NCI-H774 (cell line): ENCODE measurements at places on chromosomes 5 and 9.
A peak's percentile ranks its signal among the peaks of the same experiment; 100 is the strongest.

DNA sequence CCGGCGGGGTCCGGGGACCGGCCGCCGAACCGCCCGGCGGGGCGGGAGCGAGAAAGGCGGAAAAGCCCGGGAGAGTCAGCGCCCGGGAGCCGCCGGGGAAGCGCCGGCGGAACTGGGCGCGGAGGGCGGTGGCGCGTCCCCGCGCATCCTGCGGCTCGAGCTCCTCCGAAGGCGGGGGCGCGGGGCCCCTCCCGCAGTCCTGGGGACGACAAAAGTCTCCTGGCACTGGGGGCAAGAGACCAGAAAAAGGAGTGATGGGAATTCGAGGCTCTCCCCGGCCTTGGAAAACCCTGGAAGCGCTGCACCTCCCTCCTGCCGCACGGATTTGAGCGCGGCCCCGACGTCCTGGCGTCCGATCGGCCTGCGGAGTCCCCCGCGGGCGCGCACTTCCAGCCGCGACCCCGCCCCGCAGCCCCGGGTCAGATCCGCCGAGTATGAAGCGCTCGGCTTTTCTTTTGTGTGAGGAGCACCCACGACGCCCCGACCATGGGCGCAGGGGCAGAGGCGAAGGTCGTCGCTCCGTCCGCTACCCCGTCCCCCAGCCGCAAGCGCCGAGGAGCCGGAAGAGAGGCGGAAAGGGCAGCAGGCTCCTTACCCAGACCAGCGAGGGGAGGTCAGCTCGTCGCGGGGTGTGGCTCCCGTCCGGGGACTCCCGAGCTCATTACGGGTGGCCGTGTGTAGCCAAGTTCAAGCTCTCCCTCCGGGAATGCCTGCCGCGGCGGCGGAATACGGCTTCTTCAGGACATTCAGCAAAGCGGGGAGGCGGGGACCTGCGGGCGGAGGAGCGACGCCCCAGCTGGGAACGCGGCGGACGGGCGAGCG, at the start of gene EPB41L4A:
EPB41L4A (minus strand) TSS at position 114 of the 822 bp plus-strand sequence. CDS start 238 bp downstream, outside the sequence.
- DNase-seq: peak; percentile 41

DNA sequence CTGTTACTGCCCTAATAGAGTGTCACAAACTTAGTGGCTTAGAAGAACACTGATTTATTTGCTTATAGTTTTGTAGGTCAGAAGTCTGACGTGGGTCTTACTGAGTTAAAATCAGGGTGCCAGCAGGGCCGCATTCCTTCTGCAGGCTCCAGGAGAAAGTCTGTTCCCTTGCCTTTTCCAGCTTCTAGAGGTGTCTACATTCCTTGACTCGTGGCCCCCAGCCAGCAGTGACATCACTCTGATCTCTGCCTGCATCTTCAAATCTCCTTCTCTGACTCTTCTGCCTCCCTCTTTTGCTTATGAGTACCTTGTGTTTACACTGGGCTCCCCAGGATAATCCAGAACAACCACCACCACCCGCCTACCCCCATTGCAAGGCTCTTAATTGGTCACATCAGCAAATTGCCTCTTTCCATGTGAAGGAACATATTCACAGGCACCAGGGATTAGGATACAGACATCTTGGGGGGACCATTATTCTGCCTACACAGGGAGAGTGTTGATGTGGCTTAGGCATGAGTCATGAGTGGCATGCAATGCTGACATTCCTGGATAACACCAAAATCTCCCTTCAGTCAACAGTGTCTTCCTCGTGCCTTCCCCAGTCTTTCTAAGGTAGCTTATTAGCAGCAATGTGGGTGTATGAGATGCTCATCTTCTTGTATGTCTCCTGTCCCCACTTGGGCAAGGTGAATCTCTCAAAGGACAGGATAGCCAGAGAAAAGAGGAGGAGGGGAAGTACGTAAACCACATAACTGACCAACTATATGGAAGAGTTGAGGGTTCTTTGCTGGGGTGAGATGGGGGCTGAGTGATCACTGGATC, 24.4 kb downstream of the CYFIP2 start:
- no peak for DNase-seq

DNA sequence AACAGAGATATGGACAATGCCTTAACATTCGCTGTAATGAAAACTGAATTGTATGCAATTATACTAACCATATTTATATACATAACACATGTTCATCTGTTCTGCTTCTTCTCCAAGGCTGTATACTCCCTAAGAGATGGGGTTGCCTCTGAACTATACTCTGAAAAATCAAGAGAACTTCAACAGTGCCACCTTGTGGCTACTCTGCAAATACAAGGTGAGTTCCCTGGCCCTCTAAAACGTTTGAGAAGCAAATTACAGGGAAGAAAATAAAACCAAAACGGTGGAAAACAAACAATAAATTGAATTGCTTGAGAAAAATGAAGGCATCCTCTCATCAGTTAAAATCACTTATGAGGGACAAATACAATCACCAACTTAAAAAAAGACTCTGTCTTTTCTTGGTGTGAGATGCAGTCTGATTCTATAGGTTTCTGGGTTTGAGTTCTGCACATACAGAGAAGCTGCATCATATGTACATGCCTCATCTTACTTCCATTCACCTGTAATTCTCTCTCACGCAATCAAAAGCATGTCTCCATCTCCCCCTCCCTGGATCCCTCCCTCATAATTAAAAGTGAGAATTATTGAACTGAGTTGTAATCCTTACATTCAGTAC, 98.6 kb downstream of the FBXW11 start:
- peak; percentile 58 for DNase-seq

- DNase-seq: no peak
Observed at GRCh38 chr9:120353506-120353905, 226.5 kb downstream of the CDK5RAP2 start.

DNA sequence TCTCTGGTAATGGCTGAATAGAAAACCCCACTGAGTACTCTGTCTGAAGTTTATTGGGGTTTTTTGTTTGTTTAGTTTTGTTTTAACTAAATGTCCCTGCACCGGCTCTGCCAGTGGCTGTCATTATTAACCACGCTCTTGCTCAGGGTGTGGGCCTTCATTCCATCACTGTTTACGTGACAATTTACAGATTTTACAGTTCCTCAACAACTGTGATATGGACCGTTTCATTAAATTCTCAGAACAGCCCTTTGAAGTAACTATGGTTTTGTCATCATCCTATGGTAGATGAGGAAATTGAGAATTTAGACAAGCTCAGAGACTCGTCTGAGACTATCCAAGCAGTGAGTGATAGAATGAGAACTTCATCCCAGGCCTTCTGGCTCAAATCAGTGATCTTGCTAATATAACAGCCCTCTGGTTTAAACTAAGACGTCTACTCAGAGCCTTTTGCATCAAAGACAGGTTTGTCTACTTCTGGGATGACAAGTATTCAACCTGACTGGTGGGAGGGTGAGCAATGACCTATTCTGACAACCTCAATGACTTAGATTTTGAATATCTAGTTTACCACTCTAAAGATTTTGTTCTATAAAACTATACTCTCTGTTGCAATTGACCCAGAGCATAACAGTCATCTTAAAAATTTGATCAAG, 77.3 kb upstream of the MAP3K1 start:
- no peak for DNase-seq

GRCh38 chr5:17819783-17820182, 185.5 kb downstream of the TAF11L14 start:
- DNase-seq: no peak

- no peak for DNase-seq
Observed at GRCh38 chr5:3564116-3564515, 31.5 kb upstream of the IRX1 start.

DNA sequence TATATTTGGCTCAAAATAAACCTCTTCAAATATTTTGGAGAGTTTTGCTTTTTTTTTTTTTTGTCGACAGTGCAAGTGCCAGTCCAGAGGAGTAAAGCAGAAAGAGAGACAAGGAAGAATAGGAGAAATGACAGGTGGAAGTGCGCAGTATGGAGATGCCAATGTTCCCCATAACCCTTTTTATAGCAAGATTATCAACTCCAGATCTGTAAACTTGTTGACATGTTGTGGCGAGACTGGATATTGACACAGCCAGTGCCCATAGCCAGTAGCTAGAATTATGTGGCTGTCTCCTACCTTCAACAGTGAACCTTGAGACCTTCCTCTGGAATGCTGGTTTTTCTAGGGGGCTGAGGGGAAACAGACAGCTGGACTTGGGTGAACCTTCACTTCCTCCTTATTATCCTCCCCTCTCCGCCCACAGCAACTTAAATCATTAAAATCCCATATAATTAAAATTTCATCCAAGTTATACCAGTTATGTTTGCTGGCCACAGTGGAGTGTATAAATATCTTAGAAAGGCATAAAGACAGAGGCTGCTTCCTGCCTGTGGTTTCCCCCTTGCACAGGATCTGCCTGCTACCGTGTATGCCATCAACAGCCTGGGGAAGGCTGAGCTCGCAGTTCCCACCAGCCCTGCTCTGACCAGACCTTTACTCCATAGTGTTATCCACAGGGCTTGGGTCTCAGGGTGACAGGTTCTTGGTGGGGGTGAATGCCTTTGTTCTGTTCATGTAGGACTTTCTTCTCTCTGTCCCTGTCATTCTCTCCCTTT, 112.3 kb upstream of the ANKH start:
- no peak for DNase-seq

- no peak for DNase-seq
Observed at GRCh38 chr5:58248221-58248620, 211.7 kb downstream of the PLK2 start.

DNA sequence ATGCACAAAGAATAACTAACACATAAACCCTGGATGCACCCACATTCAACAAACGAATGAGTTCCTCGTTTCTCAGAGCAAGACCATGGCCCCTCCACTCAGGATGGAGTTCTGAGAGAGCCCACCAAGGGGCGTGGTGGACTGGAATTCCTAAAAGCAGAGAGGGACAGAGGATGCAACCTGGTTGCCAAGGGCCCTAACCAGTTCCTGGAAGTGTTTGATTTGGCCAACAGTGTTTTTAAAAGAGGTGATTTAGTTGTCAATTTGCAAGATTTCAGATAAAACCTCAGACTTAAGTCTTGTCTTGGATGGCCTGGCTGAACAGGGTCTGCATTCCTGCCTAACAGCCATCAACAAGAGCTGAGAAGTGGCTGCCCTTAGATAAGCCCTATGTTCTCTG, 34.4 kb downstream of the GLRA1 start:
- DNase-seq: no peak

DNA sequence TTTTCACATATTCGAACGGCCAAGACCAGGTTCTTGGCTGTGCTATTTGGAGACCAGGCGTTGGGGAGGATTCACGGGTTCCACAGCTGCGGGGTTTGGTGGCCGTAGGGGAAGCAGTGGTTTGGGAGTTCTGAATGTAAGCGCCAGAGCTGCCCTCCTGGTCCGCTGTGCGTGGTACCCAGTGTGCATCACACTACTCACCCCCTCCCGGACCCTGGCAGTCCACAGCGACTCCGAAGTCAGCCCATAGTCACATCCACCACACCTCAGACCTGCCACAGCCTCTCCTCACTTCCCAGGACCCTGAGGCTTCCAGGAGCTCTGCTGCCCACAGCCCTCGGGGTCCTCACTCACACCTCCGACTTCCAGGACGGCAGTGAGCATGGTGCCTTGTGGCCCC, 26.8 kb downstream of the AMBP start:
- DNase-seq: no peak

- DNase-seq: no peak
Observed at GRCh38 chr5:134527961-134528424, 2.5 kb downstream of the JADE2 start.

GRCh38 chr9:134968823-134969090, 51.0 kb upstream of the FCN1 start:
- DNase-seq: no peak

DNA sequence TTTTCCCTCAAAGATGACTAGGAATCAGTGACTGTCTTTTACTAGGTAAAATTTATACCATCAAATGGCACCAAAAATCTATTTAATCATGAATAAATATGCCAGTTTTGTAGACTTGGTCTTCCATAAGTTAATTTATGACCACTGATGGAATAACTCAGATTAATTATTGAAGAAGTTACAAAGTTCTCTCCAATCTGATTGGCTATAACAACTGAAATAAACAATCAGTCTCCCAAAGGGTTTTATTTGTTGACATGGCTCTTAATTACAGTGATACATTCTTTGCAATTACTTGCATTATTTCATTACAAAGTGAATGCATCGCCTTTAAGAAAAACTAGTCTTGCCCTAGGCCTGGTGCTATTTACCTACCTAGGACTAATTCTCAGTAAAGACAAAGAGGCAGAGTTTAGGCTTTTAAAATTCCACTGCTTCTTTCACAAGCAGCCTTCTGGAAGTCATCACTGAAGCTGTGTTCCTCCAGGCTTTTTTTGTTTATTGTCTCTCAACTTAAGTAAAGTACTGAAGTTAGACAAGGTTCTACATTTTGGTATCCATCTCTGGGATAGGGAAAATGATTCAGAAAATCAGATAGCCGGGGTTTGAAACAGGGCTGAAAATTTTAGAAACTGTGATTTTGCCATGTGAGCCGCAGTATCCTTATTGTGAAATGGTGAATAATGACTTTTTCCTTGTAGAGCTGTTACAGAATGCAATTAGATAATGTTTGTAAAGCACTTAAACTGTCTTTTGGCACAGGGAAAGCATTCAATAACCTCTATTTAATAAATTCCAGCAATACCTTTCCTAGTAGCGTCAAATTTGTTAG, 2.5 kb downstream of the STOM start:
- DNase-seq: peak; percentile 20

DNA sequence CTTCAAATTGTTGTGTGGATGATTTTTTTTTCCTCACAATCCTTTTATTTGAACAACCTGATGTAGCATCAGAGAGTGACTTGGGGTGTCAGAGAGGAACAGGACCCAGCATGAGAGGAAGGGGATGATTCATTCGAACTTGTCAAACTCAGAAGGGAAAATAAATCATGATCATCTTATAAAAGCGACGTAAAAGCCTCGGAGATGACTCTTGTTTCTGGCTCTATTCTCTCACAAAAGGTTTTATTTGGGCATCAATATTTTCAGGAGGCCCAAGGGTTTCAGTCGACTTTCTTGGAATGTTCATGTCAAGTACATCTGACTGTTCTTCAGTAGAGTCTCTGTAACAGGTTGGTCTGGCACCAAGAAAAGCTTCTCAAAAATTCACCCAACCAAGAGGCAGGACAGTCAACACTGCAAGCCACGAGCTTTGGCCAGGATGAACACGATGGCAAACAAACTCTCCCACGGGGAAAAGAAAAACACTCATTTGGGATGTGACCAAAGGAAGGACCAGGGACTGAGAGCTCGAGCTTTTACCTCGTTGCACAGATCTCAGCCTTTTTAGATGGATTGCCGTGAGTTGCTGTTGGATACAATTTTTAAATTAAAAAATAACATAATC, 55.1 kb downstream of the ANKH start:
- no peak for DNase-seq

GRCh38 chr9:87857948-87858335, 24.7 kb upstream of the SPATA31E1 start:
- DNase-seq: no peak

- DNase-seq: peak; percentile 80
Observed at GRCh38 chr5:138641547-138642298, 66.5 kb upstream of the HSPA9 start.

- DNase-seq: no peak
Observed at GRCh38 chr5:160363211-160363610, 7.2 kb downstream of the C1QTNF2 start.

DNA sequence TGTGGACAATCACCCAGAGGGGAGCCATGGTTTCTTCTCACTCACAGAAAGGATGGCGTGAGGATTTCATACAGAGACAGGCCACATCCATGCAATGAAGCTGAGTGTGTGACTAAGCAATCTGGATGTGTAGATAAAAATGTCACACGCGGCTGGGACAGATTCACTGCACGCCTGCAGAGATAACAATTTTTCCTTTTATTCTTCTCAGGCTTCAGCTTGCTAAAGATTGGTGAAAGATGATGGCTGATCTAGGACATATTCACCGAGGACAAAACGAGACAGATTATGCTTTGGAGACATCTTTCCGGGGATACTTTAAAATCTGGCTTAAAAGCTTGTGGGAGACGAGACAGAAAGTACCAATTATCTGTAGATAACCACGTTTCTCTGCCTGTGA, 313.9 kb upstream of the TRPC7 start:
- DNase-seq: no peak
